Body of pancreas (tissue), 4 donors: ENCODE measurements at places on chromosomes 11 and 22. TPM values are rescaled to one million over a fixed set of nuclear protein-coding genes. Genes with fewer than 3 reads are reported as not detected.
A peak's percentile ranks its signal among the peaks of the same experiment; 100 is the strongest.

The ARHGAP20 gene
- 1.3 TPM for total RNA-seq

The DEPDC7 gene
- 6.0 TPM for total RNA-seq

The ALG9 gene
- 25.9 TPM for total RNA-seq

The SELENOM gene
- total RNA-seq: 127 TPM

DNA sequence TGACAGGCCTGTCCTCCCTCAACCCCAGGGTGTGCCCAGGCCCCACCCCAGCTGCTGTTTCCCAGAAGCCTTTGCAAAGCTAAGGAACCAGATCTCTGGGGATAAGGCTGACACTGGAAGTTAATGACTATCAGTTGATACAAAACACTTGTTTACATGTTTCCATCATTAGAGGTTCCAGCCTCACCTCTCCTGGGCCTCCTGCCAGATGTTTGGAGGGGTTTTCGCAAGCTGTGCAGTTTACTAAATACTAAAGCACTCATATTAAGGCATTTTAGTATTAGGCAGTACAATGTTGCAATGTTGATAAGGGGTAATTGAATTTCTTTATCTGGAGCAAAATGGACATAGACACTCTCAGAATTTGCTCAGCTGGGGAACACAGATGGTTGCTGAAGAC, 218.7 kb downstream of the INSC start:
- no peak for DNase-seq

GRCh38 chr11:20530942-20531703, 68.3 kb upstream of the SLC6A5 start:
- DNase-seq: no peak

The SCT gene
- total RNA-seq: not detected

The SPATA19 gene
- total RNA-seq: not detected

DNA sequence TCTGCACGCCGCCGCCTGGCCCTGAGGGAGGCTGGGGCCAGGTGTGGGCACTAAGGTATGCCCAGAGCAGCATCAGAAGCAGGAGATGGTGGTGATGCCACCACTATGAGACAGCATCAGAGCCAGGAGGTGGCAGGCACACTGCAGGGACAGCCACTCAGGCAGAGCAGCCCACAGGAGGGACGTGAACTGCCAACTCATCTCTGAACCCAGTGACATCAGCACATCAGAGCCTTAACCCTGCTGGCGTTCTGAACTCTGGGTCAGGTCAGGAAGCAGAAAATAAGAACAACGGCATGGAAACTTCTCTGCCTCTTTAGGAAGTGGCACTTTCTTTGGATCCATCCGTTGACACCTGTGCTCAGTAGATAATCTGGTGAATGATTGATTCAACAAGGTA, 14.7 kb upstream of the IFT27 start:
- no peak for DNase-seq

DNA sequence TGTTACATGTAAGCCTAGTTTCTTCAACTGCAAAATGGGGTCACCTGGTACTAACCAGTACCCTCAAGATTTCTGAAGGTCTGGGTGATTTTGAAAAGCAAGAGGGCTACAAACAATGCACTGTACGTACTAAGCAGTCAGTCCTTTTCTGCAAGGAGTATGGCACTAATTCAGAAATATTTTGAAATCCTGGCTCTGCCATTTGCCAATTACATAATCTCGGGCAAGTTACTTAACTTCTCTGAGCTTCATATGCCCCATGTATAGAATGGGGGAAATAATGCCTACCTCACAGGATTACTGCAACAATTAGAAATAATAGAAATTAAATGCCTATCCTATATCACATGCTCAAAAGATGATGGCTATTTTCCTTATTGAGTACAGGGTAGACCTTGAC, 60.7 kb upstream of the CCDC89 start:
- no peak for DNase-seq

DNA sequence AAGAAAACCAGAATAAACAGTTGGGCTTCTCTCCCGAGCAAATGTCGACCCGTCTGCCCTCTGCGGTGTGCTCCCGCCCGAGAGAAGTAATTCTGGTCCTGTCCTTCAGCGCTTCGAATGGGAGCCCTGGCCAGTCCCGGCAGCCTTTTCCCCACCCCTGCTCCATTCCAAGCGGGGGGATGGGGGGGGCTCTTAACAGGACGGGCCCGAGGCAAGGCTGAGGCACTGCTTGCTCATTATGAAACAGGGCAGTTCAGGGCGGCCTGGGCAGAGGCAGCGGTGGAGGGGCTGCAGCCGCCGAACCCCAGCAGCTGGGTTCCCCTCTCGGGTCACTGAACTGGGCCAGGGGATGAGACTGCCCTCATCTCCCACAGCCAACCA, 9.1 kb downstream of the BACE1-AS start:
- peak; percentile 74 for DNase-seq

GRCh38 chr11:10418950-10419310, 36.1 kb upstream of the AMPD3 start:
- no peak for DNase-seq

The VSIG2 gene
- 7.0 TPM for total RNA-seq
